ENCODE measurements at places on chromosomes 11 and 22.

DNA sequence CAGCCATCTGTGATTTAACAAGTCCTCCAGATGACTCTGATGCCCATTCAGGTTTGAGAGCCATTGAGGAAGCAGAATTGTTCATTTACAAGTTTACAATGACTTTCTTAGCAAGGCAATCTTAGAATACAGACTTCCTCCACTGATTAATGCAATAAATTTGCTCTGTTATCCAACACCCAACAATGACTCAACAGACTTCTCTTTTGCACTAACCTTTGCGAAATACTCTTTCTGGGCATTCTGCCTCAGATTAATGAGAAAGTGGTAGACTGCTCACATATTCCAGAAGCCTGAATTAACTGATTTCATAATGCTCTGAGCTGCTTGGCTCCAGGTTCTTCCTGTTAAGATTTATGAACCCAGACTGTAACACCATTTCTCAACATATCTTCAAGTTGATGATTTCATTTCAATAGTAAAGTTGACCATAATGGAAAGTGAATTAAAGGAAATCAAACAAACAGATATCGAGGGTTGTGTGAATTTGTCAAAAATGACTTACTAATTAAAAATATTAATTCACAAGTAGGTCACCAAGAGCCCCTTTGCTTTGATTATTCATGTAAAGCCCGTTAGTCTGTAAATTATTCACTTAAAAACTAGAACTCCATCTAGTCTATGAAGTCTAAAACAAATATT, 70.5 kb upstream of the BLID start:
- DNase-seq, result no peak

- no peak for DNase-seq
These were observed 86.1 kb upstream of the WNT7B start for GRCh38 chr22:46062971-46063631.

DNA sequence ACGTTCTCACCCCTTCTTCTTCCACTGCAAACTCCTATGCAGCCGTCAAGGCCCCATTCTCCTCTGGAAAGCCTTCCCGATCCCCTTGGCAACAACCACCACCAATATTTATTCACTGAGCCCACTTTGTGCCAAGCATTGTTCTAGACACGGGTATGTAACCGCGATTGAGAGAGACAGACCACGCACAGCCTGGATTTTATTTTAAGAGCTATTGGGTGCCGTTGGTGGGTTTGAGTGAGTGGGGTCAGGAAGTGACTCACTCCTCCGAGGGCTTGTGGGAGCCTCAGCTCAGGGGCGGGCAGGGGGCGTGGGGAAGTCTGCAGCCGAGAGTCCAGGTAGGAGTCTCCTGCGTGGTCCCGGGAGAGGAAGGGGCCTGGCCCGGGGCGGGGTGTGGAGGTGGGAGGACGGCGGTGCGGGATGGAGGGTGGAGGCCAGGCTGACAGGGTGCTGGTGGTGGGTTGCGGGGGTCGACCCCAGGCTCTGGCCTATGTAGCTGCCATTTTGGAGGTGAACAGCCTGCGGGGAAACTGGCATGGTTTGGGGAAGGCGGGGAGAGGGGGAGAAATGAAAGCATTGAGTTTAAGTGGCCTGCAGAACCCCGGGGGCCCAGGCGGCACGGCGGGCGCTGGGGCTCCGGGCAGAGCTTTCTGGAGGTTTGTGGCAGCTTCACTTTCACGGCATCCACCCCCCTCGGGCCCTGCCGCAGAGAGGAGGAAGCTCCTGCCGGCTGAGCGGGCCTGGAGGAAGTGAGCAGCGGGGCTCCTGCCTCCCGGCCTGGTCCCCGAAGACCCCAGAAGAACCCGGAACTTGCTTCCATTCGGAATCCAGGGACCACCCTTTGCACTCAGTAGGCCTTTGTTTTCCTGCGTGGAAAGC, 547 bp downstream of the PARVG start:
- DNase-seq, result peak; percentile 52

- no peak for DNase-seq
These were observed 4.9 kb upstream of the ATF4 start for GRCh38 chr22:39515266-39516050.
